ENCODE measurements at places on chromosomes 4 and X.
A peak's percentile ranks its signal among the peaks of the same experiment; 100 is the strongest.

- no peak for DNase-seq
Measured at GRCh38 chr4:6760865-6761264, 21.7 kb upstream of the KIAA0232 start.

GRCh38 chr4:123291329-123291728, 105.3 kb upstream of the SPRY1 start:
- DNase-seq: no peak

DNA sequence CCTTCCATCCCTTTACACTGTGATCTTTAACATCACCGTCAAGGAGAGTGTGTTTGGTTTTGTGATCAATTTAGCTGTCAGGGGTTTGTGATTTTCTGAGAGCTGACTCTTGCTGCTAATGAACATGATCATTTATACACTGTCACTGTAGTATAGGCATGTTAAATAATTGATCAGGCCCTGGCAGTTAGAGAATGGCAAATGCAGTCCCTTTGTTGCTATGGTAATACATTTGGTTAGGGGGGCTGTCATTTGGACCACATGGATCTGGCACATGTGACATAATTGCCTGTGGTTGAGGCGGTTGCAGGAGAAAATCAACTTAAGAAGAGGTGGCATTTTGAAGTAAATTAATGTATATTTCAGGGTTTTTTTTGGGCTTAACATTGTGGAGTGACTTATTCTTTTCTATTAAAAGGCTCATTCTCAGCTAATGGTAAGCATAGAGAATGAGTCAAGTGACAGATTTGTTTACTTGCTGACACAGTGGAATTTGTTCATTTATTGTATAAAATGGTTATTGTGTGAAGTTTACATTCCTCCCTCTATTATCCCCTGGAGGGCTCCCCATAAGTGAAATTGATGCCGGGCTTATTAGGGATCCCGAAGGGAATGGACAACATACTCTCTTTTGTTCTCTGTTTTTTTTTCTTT, 114.0 kb downstream of the FHIP1A start:
- DNase-seq: no peak

GRCh38 chr4:41512596-41512995, 25.4 kb upstream of the LIMCH1 start:
- no peak for DNase-seq

DNA sequence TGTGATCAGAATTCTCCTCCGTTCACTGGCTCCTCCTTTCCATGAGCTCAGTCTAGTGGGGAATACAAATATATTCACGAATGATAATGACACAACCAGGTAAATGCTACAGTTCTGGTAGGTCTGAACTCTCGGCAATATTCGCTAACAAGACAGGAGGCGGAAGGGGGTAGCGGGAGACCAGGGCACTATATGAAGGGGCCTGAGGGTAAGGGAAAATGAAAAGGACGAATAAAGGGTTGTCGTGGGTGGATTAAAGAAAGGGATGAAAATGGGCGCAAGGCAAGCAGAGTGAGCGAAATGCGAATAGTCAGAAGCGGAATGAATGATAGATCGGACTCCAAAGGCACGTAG, 743 bp downstream of the NKAP start:
- no peak for DNase-seq

DNA sequence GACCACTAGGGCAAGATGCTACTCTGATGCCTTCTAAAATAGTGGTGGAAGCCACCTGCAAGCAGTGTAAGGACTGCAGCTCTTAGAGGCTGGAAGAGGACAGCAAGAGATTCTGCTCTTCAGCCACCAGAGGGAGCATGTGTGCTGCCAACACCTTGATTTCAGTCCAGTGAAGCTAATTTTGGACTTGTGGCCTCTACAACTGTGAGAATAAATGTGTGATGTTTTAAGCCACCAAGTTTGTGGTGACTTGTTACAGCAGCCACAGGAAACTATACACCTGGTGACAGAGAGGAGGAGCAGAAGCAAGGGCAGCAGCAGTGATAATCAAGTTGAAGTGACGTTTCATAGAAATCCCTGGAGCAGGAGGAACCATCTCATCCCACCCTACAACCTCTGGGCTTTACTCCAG, 55.9 kb downstream of the FGFBP1 start:
- peak; percentile 1 for DNase-seq

DNA sequence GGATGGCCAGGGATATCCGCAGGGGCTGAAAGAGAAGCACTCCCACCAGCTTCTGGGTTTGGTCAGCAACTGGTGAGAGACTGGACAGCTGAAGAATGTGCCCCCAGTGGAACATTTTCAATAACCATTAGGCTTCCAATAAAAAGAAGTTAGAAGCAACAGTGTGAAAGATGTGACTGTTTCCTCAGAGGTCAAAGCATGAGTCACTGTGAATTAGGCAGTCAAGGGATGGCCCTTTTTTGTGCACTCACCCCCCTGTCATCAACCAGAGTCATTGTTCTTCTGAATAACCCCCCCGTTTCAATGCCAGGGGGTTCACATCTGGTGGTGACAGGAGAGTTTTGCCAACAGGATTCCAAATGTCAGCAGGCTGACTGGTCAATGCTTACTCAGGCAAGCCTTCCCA, 74.6 kb upstream of the SH3RF1 start:
- DNase-seq: no peak

DNA sequence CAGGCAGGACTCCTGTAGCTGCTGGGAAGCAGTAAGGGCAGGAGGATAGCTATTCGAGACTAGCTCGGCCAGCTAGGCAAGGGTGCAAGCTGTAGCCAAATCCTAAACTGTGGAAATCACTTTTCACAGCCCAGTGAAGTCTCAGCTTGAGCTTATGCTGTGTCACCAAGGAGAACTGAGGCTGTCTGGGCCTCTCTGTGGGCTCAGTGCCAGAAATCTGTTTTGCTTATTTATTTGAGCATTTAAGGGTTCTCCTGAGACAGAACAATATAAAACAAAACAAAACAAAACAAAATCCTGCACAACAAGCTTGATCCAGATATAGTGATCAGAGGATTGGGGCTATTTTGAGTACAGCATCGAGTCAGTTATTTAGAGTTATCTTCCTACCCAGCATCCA, 97.5 kb downstream of the FANCB start:
- no peak for DNase-seq

- no peak for DNase-seq
Measured at GRCh38 chrX:100625985-100626491, 10.6 kb downstream of the TSPAN6 start.
